ENCODE measurements at places on chromosomes 16 and 17.

GRCh38 chr17:10681866-10682446 is 15.4 kb downstream of the SCO1 start:
- no peak for DNase-seq

DNA sequence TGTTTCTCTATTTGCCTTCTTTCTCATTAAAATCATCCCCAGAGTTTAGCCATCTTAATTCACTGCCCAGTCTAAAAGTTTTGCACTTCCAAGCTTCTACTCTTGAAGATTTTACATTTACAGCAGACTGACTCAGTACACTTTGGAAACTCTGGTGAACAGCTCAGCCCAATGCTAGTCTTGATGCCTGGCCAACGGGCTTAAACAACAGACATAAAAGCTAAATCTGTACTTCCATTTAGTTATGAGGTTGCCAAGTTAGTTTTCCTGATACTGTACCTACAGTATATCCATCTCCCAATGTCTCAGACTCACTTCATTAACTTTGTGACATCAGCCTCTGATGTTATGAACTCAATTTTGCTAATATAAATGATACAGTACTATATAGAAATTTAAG is 891.8 kb upstream of the SOX9 start:
- DNase-seq = no peak

- no peak for DNase-seq
These were observed 16.2 kb upstream of the BAHCC1 start for GRCh38 chr17:81378941-81379511.

DNA sequence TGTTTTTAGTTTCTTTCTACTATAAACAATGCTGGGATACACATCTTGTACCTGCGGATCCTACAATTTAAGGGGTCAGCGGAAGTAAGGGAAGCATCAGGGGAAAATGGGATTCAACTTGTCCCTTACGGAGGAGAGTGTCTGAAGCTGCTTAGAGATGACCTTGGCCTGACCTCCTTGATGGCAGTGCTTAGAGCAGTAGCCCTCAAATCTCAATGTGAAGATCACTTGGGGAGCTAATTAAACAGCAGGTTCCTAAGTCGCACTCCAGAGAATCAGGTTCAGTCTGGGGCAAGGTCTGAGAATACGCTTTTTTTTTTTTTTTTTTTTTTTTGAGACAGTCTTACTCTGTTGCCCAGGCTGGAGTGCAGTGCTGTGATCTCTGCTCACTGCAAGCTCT is 9.6 kb upstream of the METTL16 start:
- DNase-seq = no peak

GRCh38 chr17:43070257-43070656 is 45.2 kb downstream of the RND2 start:
- no peak for DNase-seq

DNA sequence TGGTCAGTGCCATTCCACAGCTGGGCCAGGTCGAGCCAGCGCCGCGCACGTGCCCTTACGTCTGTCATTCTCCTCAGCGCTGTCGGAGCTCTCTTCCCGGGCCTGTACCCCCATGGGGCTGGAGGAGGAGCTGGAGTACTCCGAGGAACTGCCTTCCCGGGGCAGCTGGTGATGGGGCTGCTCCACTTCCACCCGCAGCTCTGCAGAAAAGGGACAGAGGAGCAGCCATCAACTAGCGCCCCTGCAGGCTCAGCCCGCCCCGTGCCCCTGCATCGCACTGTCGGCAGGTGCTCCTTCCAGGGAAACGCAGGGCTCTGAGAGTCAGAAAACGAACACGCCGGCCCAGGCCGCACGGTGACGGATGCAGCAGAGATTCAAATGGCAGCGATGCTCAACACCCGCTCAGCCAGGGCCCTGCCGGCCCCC is 20.9 kb downstream of the MAP1LC3B start:
- DNase-seq = no peak

- no peak for DNase-seq
These were observed 1.4 kb downstream of the NOTUM start for GRCh38 chr17:81959362-81960129.

DNA sequence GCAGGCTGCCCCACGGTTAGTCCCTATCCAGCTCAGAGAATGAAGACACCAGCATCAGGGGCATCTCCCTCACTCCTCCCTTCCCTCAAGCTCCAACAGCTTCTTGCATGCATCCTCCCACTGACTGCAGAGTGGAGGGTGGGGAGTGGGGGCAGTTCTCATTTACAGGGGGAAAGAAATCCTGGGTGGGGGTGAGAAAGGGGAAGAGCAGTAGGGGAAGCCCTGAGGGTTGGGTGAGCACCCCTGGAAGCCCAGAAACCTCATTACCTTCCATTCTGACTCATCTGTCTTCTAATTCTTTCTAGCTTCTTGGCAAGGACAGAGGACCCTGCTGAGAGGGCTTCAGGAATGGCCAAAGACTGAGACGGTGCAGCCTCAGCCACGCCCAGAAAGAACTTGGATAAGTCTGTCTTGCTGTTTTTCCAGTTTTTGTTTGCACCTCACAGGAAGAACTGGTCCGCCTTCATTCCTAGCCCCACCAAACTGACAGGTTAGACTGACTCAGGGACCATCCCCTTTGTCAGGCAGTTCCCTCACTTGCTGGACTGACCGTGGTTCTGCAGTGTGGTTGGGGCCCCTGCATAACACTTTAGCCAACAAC is 52.5 kb upstream of the WSB1 start:
- no peak for DNase-seq

GRCh38 chr16:27225536-27226360 is 22.4 kb downstream of the KDM8 start:
- no peak for DNase-seq

GRCh38 chr16:65178151-65178550 is 56.3 kb upstream of the CDH11 start:
- DNase-seq = peak; percentile 8

GRCh38 chr17:62965686-62966425 is at the start of gene TANC2:
Gene TANC2 (plus strand): TSS chr17:62966235. CDS start chr17:63009560, 43,325 bp downstream.
- peak; percentile 13 for DNase-seq

- DNase-seq = no peak
These were observed 2.0 kb upstream of the TMEM238L start for GRCh38 chr17:10805911-10806310.

GRCh38 chr17:75049057-75049456 is 2.0 kb downstream of the KCTD2 start:
- DNase-seq = no peak

DNA sequence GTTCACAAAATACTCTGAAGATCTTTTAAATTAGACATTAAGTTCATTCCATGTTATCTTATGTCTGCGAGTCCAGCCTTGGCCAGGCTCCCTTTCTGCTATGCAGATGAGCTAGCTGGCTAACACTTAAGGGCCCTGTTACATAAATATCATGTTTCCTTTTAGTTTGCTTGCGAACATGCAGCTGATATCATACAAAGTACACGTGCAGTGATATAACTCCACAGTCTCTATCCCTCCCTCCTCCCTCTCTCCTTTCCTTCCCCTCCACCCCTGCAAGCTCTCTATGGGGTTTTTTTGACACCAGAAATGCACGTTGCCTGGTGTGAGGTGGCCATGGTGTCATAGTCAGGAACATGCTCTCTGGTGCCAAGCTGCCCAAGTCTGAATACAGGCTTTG is 46.1 kb downstream of the ARHGAP17 start:
- no peak for DNase-seq

DNA sequence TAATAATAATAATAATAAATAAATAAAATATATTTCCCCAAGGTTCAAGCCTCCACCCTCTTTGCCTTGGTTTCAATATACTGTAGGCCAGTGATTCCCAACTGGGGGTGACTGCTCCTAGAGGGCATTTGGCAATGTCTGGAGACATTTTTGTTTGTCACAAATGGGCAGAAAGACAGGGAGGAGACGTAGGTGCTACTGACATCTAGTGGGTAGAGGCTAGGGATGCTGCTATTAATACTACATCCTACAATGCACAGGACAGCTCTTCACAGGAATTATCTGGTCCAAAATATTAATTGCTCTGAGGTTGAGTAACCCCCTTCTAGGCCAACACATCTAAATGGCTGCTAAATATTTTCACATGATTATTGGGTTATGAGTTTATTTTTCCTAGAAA is 12.8 kb upstream of the PRR14 start:
- peak; percentile 50 for DNase-seq

DNA sequence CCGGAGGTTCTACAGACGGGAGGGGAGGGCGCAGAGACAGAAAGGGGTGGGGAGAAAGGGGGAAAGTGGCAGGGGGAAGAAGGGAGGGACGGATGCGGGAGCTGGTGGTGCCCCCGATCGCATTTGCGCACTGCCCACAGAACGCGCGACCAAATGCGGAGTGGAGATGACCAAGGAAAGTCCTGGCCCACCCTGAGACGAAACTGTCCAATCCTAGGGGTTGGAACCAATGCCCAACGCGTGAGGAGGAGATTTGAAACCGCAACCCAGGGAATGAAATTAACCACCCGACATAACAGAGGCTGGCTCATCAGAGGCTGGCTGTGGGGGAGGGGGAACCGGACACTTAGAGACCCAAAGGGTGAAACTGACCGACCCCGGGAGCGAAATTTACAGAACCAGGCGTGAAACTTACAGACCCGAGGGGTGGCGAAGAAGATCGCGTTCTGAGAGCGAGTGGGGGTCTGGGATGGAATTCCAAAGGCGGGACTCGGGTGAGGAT is 1.4 kb downstream of the HES7 start:
- DNase-seq = peak; percentile 44

GRCh38 chr17:80099291-80100034 is 1.9 kb upstream of the GAA start:
- DNase-seq = no peak

DNA sequence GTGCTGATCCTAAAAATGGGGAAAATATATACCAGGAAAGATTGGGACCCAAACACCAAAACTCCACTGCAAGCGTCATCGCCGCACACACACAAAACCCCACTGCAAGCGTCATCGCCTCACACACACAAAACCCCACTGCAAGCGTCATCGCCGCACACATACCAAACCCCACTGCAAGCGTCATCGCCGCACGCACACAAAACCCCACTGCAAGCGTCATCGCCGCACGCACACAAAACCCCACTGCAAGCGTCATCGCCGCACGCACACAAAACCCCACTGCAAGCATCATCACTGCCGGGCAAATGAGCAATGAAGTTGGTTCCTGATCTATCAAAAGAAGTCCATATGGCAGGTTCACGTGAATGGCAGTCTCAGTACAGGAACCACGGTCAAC is 144.4 kb downstream of the SLC39A11 start:
- no peak for DNase-seq

DNA sequence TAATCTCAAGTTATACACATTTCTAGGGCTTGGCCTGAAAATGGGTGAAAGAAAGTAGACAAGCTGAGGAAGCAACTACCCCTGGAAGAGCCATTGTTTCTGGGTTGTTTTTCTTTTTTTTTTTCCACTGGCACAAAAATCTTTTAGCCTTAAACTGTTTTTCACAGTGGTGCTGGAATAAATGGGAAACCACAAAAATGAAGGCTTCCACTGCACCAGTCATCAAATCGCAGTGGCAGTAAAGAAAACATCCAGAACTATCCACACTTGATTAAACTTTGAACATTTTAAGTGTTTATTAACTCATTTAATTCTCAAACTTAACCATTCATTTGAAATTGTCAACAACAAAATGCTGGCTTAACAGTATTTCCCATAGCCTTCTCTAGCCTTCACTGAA is 14.3 kb downstream of the CMTM4 start:
- DNase-seq = no peak

DNA sequence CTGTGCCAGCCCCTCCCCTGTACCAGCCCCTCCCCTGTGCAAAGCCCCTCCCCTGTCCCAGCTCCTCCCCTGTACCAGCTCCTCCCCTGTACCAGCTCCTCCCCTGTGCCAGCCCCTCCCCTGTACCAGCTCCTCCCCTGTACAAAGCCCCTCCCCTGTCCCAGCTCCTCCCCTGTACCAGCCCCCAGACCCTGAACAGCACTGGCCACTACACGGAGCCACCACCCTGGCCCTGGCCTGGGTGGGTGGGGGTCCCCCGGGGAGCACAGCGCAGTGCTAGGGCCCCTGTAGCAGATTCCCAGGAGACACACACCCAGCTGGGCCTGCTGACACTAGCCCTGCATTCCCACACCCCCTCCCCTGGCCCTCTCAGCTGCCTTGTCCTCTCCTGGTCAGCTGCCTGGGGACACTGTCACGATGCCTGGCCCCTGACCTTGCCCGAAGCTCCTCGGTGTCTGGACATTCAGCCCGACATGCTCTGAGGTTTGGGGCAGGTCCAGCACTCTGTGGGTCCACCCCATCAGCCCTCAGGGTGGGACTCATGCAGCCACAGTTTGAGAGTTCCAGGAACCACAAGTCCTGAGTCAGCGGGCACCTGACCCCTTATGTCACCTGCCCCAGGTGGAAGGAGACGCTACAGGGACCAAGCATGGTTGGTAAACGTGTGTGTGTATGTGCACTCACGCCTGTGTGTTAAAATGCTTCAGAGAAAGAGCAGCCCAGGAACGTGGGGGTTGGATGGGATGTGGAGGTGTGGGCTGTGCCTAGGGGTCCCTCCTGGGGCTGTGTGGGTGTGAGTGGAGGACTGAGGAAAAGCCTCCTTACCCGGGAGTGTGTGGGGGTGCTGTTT is 114.2 kb downstream of the METRNL start:
- peak; percentile 18 for DNase-seq

DNA sequence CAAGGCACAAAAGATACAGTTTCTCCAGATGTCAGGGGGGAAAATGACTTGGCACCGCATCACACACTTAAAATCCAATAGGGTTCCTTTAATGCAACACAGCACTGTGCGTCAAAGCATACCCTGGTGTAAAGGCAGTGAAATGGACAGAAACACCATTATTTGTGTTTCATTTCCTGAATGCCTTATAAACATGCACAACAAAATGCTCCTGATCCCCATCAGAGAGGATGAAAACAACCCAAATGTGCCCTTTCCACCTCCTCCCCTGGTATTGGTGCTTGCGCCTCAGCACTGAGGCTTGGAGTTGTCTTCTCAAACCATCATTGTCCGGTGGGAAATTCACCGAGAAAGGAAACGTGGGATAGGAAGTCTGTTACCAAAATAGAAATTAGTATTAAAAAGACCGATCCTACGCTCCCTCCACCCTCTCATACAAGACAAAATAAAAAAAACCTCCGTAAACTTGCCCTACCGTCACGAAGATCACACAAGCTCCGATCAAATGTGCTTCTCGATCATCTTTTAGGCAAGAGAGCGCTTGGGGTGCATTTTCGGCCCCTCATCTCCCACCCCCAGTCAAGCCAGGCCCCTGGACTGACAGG is 722 bp downstream of the CDC27 start:
- no peak for DNase-seq

All from RCC 7860 (cell line).